ENCODE measurements at places on chromosomes 2 and 18.

DNA sequence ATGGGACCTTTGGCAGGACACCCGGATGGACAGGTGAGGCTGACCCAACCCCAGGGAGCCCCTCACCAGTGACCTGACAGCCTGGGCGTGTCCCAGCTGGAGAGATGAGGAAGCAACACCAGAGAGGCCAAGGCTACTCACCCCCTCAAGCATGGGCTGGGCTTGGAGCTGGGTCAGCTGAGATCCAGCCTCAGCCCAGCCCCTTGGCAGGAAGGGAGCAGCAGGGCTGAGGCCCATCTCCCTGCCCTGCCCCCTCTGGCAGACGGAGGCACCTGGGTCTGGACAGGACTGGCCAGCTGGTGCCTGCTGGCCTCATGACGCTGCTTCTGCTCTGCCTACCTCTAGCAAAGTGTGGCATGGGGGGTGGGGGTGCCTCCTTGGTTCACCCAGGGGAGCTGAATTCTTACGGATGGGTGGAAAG, 37.8 kb downstream of the HS6ST1 start:
- no peak for DNase-seq

DNA sequence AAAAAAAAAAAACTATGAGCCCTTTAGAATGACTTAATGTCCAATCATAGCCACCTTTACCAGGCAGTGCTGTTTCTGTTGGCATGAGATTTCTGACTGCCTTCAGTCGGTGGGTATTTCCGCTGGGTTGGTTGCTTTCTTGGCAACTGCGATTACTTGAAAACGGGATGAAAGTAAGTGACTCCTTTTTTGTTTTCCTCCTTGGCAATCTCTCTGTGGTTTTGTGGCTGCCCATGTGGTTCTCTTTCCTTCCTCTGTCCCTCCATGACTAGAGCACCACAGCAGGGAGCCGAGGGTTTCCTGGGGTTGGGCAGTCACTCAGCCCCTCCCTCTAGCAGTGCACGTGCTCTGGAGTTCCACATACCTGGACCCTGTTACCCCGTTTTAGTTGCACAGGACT, 112.1 kb downstream of the KLHL29 start:
- DNase-seq = no peak

DNA sequence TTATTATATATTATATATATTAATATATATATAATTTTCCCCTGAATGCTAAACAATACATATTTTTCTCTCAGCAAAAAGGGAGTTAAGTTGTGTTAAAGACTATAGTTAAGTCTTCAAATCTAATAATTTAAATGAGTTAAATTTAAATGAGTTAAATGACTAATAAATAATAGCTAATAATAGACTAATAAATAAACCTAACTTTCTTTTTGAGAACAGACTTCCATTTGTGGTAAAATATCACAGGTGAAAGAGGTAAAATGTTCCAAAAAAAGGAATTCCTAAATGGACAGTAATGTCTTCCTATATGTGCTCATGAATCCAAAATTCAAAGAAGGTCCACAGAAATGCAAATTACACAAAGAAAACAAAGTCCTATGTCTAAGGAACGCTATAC, 74.6 kb downstream of the SLC25A12 start:
- DNase-seq = no peak

DNA sequence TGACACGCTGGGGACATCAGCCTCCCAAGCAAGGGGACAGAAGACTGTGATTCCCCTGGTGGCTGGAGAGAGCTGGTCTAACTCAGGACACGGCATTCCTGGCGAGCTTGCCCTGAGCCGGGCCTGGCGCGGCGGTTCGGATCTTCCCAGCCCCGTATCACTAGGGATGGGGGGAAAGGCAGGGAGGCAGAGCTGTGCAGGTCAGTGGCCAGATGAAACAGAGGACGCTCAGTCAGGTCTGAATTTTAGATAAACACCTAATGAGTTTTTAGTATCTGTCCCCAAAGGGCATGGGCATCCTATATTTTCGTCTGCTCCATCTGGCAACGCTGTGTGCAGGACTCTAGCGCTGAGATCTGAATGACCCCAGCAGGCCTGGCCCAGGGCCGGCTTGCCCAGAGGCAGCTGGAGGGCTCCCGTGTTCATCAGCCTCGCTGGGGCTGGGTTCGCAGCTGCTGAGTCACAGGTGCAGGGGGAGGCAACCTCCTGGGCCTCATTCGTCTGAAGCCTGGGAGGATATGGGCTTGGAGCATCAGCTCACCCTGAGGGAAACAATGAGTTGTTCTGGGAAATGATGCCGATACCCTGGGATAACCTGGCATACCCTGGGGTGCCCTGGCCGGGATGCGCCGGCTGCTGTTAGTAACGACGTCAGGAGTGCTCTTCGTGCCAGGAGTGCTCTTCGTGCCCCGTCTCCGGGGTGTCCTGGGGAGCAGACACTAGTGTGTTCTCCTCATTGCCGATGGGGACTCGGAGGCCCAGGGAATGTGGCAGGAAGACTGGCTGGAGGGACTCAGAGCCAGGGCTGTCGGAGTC, 48.1 kb upstream of the HPCAL1 start:
- no peak for DNase-seq

- DNase-seq = no peak
Observed at GRCh38 chr2:20487030-20487391, 40.1 kb downstream of the RHOB start.

DNA sequence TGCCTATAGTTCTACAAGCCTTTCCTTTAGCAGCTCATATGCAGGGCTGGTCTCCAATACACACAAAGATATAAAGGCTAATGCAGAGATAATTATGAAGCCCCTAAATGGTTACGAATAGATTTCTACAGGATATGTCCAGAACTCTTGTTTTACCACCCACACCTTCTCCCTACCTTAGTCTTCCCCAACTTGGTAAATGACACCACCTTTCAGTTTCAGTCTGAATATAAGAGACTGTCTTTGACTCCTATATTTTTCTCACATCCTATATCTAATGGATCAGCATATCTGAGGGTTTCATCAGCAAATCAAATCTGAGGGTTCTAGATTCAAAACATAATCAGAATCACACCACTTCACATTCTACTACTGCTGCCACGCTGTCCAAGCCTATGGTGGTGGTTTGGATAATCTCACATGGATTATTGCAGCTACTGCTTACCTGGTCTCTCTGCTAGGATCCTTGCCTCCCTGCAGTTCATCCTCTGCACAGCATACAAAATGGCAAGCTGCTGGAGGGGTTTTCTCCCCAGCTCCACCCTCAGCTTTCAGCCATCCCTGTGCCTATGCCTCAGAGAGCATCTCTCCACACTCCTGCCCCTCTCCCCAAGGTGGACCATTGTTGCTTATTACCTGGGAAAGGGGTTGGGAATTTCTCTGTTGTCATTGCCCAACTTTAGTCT, 178.0 kb upstream of the SPOPL start:
- DNase-seq = no peak
